ENCODE measurements at places on chromosomes 12 and 14.

- DNase-seq: no peak
Observed at GRCh38 chr12:124866883-124867400, 3.3 kb upstream of the SCARB1 start.

- peak; percentile 61 for DNase-seq
Observed at GRCh38 chr14:105879867-105880561, 353.6 kb downstream of the TMEM121 start.

GRCh38 chr14:94066089-94066676 is 14.8 kb downstream of the DDX24 start:
- DNase-seq: no peak

DNA sequence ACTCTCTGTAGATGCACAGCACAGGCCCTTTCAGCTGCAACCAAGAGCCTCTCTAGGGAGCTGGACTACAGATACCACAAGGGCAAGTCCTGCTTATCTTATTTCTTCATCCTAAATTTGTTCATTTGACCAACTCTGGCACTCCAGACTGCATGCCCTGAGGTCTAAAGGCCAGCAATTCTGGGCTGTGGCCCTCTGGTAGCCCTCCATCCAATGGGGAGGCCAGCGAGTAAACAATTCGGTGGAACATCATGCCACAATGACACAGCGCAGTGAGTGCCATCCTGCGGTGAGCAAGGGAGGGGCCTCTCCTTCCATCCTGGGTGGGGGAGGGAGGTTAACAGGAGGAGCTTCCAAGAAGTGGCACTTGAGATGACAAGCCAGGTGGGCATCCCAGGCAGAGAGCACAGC is 652 bp upstream of the SELPLG start:
- no peak for DNase-seq

DNA sequence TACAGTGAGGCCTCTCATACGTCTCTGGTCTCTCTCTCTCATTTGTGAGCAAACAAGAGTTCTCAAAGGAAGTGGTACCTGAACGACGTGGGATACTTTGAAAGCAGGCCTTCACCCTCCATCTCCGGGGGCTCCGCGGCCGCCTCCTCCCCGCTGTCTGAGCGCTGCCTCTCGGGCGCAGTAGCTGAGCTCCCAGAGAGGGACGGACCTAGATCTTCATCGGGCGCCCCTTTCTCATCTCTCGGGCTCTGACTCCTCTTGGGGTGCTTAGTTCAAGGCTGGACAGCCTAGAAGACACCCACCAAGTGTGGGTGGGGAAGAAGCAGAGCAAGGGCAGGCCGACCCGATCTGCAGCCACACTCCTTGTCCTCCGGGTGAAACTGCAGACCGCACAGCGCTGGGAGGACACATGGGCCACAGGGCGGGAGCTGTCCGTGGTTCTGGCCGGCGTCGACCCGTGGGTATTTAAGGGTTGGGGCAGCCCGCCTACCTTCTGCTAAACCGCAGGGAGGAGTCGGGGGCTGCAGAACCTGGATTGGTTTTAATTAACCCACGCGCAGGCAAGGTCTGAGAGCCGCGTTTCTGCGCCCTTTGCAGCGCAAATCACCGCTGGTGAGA is 92.7 kb downstream of the PAH start:
- peak; percentile 79 for DNase-seq

GRCh38 chr14:99093532-99094517 is 178.2 kb downstream of the BCL11B start:
- no peak for DNase-seq

Data from type B pancreatic cell (in vitro differentiated cells).